ENCODE measurements at places on chromosomes 12 and 14.

GRCh38 chr14:80781972-80782367 is 159.6 kb downstream of the CEP128 start:
- DNase-seq = no peak

GRCh38 chr12:75471902-75472890 is 8.4 kb upstream of the GLIPR1 start:
- DNase-seq = no peak

DNA sequence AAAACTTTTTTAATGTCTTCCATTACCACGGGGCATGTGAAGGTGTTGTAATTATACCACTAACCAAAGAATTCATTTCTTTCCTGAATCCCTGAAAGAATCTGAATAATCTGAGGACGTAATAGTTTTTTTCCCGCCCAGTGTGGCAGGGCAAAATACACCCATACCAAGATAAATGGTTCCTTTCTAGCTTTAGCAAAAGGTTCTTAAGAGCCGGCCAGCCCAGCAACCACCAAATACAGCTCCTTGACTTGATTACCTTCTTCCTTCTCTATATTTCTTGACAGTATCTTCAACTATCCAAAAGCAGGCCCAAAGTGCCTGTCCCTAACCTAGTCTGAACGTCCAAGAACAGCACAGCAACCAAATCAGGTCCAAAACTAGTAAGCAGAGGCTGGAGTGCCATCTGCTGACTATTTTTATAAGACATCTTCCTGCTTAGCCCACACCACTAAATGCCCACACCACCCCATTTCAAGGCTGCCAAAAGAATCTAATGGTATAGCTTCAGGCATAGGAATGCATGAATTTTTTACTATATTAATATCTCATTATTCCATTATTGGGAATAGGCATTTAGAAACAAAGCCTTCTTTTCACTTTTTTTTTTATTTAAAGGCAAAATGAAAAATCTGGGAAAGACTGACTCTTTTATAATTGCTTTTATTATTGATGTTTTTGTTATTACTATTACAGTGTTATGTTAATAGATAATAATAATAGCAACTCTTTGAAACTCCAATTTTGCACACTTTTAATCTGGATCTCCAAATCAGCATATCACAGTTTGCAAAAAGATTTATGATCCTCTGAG is 524.4 kb downstream of the MED13L start:
- DNase-seq = peak; percentile 58

DNA sequence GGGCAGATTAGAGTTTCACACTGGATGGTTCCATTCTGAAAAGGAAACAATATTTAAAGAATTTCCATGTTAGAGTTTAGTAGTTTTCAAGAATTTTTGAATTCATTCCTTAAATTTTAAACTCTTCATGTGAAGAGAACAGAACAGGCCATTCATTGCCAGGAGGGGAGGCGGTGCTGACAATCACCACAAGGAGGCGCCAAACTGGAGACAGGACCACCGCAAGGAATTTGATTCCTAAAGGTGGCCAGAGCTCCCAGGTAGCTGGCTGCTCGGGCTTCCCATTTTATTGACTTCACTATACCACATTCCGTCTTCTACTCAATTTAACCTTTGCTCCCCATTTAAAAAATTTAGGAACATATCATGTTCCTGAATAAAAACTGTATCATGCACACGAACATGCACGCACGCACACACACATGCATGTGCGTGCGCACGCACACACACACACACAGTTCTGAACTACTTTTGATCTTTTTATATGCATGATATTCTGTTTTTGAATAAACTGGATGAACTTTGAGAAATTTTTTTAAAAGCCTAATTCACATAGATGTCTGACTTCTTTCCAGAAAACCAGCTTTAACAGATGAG is 101.2 kb downstream of the NELL2 start:
- DNase-seq = peak; percentile 21

GRCh38 chr14:52325126-52325525 is 11.0 kb downstream of the PTGER2 start:
- DNase-seq = no peak

DNA sequence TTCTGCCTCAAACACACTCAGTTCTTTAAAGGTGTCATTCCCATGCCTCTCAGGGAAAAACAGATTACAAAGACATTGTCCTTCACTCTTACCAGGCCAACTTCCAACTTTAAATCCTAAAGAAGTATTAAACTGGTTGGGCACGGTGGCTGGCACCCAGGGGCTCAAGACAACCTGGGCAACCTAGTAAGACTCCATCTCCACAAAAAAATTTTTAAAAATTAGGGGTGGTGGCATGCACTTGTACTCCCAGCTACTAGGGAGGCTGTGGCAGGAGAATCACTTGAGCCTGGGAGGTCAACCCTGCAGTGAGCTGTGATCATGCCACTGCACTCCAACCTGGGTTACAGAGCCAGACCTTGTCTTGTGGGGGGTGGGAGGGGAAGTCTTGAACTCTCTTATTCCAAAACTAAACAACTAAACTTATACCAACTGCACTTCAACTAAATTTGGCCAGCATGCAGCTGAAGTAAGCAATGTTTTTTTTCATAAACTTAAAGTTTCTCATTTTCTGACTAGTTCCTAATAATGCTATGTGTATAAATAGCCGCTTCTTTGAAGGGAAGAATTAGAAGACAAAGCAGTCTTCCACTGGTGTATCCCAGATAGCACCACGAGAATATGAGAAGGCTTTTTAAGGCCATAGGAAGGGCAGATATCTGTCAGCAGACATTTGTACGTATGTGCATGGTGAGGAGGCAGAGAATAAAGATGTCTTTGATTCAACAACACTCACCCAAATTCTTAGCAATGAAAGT is 2.4 kb downstream of the SLC11A2 start:
- peak; percentile 34 for DNase-seq

GRCh38 chr12:1820191-1820895 is at the start of gene LRTM2:
Gene LRTM2, plus strand, starts transcription at chr12:1820565. Its CDS starts 7,584 bp downstream, at chr12:1828149.
- DNase-seq = no peak

- DNase-seq = peak; percentile 97
Observed at GRCh38 chr14:30558675-30559555, at the start of gene G2E3. Gene G2E3, plus strand, starts transcription at chr14:30559158. Its CDS starts 21,922 bp downstream, at chr14:30581080.

- no peak for DNase-seq
Observed at GRCh38 chr14:33692762-33693161, 258.1 kb downstream of the EGLN3 start.

DNA sequence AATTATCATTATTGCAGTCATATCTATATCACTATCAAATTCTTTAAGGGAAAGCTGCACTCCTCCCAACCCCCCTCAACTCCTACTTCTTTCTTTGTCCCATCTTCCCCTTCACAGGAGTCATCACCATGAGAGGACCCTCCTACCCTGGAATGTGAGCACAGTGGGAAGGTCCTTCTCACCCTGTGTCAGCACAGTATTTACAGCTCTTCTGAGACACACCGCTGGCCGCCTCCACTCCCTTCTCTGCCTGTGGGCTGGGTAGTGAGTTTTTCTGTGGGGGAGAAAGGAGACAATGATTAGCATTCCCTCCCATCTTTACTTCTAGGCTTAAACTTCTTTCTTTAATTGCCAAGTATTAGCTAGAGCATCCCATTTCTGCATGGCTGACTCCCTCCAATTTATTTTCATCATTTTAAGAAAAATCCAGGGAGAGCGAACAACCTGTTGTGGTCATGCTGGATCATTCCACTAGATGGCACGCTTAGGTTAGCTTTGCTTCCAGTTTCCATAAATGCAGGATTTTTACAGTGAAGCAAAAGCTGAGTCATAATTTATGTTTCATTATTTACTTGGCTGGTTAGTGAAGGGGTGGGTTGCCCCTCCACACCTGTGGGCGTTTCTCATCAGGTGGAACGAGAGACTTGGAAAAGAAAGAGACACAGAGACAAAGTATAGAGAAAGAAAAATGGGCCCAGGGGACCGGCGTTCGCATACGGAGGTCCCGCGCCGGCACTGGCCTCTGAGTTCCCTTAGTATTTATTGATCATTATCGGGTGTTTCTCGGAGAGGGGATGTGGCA is 188.5 kb downstream of the ALX1 start:
- peak; percentile 25 for DNase-seq

DNA sequence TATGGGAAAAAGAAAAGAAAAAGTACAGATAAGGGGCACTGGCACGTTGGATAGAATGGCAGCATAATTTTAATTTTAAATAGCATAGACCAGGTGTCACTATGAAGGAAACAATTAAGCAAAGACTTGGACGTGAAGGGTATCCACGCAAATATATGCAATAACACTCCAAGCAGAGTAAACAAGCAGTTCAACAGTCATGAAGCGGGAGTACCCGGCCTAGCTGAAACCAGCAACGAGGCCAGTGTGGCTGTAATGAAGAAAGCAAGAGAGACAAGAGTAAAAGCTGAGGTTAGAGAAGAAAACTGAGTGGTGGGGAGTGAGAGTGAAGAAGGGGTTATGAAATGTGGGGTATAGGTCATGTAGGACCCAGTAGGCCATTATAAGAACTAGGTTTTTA is 85.4 kb downstream of the BCL2L14 start:
- DNase-seq = no peak

GRCh38 chr12:88445705-88446394 is 134.4 kb downstream of the KITLG start:
- DNase-seq = no peak

DNA sequence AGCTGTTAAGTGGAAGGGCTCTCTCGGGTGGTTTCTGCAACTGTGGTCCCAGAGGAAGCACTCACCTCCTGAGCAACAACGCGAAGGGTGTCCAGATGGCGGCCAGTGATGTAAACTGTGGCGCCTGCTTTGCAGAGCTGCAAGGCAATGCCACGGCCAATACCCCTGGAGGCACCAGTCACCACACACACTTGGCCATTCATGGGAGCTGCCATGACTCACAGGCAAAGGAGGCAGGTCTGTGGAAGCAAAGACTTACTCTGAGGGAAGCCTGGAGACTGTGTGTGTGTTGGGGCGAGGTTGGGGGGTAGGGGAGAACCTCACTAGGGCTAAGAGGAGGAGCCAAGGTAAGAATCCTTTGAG is 707 bp downstream of the DHRS1 start:
- peak; percentile 82 for DNase-seq

DNA sequence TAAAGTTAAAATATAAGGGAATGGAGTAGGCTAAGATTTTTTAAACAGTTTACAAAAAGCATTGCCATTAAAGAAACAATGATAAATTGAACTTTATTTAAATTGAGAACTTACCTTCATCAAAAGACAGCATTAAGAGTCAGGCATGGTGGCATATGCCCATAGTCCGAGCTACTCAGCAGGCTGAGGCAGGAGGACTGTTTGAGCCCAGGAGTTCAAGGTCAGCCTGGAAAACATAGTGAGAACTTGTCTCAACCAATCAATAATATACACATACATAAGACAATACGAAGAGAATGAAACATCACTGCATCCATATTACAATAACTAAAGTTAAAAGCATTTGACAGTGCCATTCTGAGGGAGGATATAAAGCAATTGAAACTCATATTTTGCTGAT is 97.6 kb downstream of the FOXA1 start:
- peak; percentile 65 for DNase-seq

- DNase-seq = no peak
Observed at GRCh38 chr12:52260361-52261207, 13.9 kb upstream of the KRT86 start.

DNA sequence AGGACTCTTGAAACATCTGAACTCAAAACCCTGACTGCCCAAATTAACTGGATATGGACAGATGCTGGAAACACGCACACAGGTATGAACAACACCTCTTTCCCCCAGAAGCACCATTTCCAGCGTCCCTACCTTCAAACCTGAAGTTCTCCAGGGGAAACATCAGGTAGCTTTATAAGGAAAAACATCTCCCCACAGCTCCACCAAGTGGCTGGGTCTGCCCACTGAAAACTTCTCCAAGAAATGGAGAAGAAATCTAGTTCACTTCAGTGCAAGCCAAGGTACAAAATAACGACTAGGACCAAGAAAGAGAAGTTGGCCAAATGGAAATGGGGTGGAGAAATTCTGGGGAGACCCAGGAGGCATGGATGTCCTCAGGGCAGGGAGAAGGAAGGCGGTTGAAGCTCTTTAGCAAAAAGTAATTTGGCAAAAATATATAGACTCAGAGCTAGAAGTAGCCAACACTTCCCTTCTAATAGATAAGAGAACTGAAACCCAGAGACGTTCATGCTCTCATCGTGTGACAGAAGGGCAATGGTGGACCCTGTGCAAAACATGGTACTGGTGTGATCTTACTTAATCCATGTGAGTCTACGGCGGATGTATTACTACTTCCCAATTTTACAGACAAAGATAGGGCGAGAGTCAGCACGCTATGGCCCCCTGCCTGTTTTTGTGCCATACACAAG is 10.5 kb upstream of the NUAK1 start:
- no peak for DNase-seq

DNA sequence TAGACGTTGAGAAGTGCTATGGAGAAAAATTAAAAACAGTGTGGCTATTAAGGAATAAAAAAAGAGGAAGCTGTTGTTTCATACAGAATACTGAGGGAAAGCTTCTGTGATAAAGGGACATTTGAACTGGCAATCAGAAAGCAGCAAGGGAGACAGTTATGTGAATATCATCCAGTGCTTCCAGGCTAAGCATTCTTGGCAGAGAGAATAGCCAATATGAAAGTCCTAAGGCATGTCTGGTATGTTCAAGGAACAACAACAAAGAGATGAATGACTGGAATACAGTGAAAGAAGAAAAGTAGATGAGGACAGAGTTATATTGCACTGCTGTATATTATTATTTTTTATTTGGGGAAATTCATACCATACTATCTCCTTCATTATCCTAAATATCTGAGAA is 23.9 kb downstream of the SCAF11 start:
- peak; percentile 11 for DNase-seq

DNA sequence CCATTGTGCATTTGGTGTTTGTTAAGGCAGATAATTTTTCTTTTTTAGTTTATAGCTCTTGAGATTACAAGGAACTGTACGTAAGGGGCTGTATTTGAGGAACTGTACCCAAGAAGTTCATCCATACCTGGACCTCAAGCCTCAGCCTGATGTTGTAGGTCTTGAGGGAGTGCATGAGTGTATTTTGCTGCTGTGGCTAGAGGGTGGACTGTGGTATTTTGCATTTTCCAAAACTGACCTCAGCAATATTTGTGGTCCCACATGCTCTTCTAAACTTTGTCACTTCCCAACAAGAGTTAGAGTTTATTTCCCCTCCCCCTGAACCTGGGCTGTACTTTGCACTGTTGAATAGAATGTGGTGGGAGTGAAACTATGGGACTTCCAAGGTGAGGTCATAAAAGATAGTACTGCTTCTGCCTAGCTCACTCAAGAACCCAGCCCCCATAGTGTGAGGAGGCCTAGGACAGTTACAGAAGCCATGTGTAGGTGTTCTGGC is 42.2 kb upstream of the FBXO33 start:
- DNase-seq = peak; percentile 87

DNA sequence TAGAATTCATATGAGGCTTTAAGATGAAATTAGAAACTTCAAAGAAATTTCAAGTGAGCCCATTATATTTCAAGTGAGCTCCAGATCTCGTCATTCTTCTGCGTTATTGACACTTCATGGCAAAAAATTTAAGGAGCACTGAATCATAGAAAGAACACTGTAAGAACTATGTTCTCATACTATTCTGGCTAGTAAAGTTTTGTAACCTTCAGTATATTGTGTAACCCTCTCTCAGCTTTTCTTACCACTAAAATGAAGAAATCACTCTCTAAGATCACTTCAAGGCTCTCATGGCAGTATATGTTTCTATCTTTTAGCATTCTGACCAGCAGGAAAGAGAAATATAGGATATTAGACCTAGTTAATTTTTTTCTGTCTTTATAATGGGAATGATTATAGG is 6.3 kb downstream of the GPHN start:
- no peak for DNase-seq

GRCh38 chr12:42196723-42197603 is 41.1 kb downstream of the YAF2 start:
- no peak for DNase-seq

GRCh38 chr14:33381717-33382116 is 443.0 kb downstream of the NPAS3 start:
- no peak for DNase-seq
